Coronary artery (tissue), 2 donors: ENCODE measurements at places on chromosomes 13 and 19.
A peak's percentile ranks its signal among the peaks of the same experiment; 100 is the strongest.

DNA sequence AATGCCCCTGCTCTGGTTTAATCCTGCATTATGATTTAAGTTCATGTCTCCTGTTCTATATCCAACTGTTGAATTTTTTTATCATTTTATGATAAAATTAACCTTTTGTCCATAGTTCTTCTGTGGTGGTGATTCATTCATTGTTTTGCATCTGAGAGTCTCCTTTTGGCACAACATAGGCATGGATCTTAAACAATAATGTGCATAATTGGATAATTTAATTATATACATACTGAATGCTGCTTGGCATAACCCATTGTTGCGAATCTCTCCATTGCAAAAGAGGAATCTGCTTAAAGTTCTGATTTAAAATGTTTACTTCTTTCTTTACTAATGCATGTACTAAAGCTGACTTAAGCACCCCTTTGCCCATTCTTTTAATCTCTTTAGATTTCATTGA, 2788.4 kb downstream of the PCDH9 start:
- no peak for DNase-seq

- DNase-seq: no peak
These were observed 30.5 kb upstream of the ZNF536 start for GRCh38 chr19:30341611-30342201.

- DNase-seq: no peak
These were observed 76.9 kb downstream of the LRCH1 start for GRCh38 chr13:46629811-46630413.

GRCh38 chr13:112346899-112347229, 29.3 kb upstream of the SPACA7 start:
- DNase-seq: no peak

GRCh38 chr13:102291587-102292218, 110.1 kb downstream of the FGF14 start:
- no peak for DNase-seq

- no peak for DNase-seq
These were observed 856.6 kb upstream of the KLHL1 start for GRCh38 chr13:70964874-70965273.

DNA sequence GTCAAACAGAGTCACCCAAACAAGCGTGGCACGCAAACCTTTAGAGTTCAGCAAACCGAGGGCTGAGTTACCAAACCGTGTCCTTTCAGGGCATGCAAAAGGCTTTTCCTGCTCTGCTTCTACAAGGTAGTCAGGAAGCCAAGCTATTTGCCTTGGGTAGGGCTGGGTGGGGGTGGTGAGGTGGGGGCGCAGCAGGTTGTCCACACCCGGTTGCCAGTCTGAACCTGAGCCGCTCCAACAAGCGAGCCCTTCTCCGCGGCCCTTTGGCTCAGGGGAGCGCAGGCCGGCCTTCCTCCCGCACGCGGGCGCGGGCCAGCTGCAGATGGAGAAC, 347 bp upstream of the CLDN10 start:
- DNase-seq: no peak

- DNase-seq: no peak
These were observed 42.4 kb downstream of the WASF3 start for GRCh38 chr13:26599860-26600259.

GRCh38 chr19:8108560-8109445, 40.6 kb downstream of the FBN3 start:
- no peak for DNase-seq

DNA sequence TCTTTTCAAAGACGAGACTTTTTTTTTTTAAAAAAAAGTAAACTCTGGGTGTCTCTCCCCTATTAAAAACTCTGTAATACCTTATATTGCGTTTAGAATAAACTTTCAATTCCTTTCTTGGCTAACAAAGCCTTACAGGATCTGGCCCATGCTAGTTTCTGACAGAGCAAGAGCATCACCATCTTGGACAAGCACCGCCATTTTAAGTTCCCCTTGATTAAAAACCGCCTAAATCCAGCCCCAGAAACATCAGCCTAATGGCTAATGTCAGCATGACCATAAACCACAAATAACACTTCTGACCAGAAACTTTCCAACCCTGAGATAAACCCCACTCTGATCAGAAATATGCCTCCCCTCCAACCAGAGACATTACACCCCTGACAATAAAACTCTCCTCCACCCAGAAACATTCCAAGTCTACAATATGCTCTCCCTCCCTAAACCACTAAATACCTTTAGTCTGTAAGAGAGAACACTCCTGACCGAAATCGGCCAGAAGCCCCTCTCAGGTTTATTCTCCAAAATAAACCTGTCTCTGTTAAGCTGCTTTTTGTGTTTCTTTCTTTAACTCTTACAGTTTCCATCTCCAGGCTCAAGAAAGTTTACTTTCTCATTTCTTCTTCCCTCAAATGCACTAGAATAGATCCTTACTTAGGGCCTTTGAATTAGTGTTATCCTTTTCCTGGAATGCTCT, 1.6 kb upstream of the AKAP11 start:
- DNase-seq: no peak

DNA sequence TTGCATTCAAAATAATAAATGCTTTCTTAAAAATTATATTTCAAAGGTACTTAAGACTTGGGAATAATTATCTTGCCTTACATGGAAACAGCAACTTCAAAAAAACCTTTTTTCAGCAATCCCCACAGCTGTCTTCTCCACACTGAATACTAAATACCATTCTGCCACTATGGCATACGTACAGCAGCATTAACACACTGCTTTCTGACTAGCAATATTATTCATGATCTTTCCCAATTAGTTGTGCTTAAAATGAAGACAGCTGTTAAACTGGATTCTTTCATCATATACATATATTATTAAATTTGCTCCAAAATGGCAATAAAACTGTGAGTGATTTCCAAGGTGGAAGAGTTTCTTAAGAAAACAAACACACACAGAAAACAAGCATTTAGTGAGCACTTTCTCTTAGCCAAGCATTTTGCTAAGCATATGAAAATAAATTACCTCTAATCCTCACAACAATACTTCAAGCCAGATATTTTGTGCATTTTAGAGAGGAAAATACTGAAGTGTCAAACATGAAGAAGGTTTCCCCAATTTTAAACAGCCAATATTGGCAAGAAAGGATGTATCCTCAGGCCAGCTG, 609.5 kb downstream of the SLITRK1 start:
- no peak for DNase-seq

DNA sequence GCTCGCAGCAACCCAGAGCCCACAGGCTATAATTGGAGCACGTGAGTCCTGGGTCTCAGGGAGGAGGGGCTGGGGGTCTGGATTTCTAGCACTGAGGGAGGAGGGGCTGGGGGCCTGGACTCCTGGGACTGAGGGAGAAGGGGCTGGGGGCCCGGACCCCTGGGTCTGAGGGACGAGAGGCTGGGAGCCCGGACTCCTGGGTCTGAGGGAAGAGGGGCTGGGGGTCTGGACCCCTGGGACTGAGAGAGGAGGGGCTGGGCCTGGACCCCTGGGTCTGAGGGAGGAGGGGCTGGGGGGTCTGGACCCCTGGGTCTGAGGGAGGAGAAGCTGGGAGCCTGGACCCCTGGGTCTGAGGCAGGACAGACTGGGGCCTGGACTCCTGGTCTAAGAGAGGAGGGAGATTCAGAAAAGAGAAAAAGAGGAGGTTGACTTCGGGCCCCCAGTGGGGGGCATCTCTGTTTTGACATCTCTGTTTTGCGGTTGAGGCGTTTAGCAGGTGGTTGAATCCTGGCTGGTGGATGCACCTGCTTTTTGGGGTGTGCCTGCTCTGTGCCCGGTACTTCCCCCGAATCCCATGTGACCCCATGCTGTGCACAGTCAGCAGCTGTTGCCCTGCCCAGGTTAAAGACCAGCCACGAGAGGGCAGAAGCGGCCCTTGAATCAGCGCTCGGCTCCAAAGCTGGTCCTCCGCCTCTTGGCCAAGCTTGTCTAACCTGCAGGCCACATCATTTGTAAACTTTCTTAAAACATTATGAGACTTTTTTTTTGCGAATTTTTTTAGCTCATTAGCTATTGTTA, 10.5 kb downstream of the PVR start:
- DNase-seq: no peak

- DNase-seq: no peak
These were observed 389.5 kb downstream of the PCDH9 start for GRCh38 chr13:66840621-66841020.

- no peak for DNase-seq
These were observed 304.9 kb downstream of the TDRD3 start for GRCh38 chr13:60701895-60702294.

DNA sequence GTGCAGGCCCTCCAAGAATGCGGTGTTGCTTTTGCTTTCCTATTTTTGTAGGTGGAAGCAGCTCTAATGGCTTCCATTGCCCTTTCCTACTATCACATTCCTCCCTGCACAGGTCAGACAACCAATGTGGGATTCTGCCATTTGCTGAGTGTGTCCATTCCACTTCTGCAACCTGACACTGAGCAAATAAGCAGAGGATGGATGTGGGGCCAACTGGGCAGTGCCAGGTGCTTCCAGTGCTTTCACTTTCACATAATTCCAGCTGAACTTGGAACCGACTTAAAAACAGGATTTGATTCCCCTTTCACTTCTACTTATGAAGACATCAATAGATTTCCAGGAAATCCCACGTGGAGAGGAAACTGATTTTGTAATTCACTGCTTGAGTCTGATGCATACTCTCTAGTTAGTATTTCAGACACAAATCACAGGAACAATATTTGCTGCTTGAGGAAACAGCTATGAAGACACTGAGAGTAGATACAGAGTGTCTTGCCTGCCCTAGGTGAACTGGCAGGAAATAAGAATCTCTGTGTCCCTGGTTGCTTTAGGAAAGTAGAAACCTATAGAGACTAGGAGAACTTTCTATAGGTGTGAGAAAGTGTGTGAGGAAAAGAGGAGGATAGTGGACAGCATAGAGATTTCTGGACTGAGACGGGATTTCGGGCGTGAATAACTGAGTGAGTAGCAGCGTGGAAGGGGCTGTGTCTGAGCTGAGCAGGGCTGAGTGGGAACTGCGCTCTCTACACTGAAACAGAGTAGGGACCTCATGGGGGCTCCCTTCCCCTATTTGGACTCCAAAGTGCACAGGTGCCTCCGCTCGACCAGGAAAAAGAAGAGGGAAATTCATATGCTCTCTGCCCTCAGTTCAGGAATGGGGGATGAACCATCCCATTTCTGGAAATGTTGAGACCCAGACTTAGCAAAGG, 22.5 kb downstream of the LGALS16 start:
- no peak for DNase-seq

- no peak for DNase-seq
These were observed 422.3 kb upstream of the GPC6 start for GRCh38 chr13:92804346-92804745.

GRCh38 chr13:98977568-98978265, at the start of gene DOCK9:
DOCK9 (minus strand) TSS chr13:98978064; CDS start chr13:98977909, 155 bp downstream.
- DNase-seq: no peak

GRCh38 chr13:41962994-41963393, 2.1 kb upstream of the VWA8 start:
- no peak for DNase-seq

DNA sequence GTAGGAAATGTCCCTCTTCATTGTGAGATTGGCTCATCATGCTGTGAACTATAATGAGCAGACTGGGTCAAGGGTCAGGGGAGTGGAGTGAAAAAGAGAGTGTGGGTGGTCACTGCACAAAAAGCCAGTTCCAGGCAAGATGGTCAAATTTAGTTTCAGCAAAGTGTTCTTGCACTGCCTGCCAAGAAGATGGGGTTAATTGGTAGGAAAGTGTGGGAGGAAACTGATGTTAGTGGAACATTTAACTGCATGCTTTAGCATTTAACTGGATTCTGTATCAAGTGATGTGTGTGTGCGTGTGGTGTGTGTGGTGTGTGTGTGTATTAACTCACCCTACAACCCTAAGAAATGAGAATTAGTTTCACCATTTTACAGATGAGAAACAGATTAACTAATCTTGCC, 131.6 kb downstream of the COG6 start:
- DNase-seq: no peak

- no peak for DNase-seq
These were observed 361.0 kb downstream of the FGF14 start for GRCh38 chr13:102040812-102041211.

DNA sequence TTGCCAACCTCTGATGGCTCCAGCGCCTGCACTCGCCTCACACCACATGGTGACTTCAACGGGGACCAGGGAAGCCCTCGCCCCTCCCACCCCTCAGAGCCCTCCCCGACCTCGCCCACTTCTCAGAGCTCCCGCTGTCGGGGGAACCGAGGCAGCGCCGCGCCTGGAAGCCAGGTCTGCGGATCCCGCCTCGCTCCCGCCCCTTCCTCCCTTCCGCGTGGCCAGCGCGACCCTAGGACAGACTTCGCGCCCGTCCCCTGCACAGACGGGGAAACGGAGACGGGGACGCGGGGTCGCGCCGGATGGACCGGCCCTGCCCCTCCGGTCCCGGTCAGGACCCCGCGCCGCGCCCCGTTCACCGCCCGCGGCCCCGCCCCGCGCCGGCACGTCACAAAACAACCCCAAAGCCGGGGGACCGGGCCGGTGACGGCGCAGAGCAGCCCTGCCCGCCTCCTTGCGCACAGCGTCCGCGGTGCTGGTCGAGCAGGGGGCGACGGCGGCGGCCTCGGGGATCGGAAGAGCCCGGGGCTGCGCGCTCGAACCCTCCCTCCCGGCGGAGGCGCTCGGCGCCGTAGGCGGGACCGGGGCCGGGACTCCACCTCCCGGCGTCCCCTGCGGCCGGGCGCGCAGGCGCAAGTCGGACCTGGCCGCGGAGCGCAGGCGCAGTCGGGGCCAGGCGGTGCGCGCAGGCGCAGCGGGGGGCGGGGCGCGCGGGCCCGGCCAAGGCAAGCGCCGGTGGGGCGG, 379 bp upstream of the CDC34 start:
- peak; percentile 83 for DNase-seq

DNA sequence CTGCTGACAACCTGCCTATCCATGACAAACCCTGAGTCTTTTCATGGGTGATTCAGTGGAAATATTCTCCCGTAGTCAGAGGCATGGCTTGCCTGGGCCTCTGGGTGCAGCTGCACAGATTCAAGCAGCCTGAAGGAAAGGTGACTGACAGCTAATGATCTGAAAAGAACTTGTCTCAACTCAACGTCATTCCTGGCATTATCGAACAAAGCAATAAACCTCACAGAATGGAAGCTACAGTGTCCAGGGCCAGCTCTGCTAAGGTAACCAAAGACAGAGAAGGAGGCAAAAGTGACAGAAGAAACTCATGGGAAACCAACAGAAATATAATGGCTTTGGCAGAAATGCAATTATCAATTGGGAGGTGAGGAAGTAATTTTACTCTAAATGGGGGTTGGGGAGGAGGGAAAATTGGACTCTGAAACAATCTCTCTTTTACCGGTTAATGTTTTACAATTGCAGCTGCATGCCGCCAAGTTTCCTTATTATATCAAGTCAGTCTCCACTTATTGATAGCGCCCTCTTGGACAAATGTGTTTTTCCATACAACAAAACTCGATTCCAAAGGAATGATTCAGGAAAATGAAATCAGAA, 12.9 kb downstream of the STARD13 start:
- no peak for DNase-seq

DNA sequence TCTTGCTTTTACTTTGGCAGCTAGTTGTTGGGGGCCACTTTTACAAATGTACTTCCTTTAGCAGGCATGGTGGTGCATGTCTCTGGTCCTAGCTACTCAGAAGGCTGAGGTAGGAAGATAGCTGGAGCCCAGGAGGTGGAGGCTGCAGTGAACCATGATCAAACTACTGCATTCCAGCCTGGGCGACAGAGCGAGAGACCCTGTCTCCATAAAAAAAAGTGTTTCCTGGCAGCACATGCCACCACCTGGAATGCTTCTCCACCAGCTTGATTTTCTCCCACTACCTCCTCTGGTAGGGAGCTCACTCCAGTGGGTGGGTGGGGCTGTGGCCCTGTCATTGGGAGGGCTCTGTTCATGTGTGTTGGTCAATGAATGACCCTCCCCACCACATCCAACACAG, 12.5 kb downstream of the FZR1 start:
- DNase-seq: no peak
